ENCODE measurements at places on chromosomes 7 and 10.

DNA sequence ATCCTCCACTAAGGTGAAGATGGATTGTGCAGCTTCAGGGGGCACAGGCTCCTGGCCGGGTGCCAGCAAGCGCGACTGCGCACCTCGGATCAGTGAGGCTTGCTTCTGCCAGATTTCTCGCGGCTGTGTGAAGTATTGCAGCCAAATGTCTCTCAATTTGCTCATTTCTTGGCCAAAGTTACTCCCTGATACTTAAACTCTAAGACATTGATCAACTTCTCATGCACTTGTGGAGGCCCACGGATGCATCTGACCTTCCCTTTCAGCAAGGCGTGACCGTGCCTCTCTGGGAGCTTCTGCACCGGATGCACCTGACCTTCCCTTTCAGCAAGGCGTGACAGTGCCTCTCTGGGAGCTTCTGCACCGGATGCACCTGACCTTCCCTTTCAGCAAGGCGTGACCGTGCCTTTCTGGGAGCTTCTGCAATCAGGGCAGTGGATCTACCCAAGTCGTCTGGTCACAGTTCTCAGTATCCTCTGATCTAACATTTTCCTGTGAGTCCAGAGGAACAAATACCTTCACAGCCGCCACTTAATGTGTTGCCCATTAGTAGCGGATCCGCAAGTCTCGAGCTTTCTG, 248.3 kb downstream of the ADARB2 start:
- H3K27me3 ChIP-seq: no peaks in the 10 kb centered on the region
- no peak for DNase-seq
- no peaks in the 10 kb centered on the region for H3K4me1 ChIP-seq
- H3K36me3 ChIP-seq: no peaks in the 10 kb centered on the region
- no peak overlapping the region for H3K4me3 ChIP-seq

DNA sequence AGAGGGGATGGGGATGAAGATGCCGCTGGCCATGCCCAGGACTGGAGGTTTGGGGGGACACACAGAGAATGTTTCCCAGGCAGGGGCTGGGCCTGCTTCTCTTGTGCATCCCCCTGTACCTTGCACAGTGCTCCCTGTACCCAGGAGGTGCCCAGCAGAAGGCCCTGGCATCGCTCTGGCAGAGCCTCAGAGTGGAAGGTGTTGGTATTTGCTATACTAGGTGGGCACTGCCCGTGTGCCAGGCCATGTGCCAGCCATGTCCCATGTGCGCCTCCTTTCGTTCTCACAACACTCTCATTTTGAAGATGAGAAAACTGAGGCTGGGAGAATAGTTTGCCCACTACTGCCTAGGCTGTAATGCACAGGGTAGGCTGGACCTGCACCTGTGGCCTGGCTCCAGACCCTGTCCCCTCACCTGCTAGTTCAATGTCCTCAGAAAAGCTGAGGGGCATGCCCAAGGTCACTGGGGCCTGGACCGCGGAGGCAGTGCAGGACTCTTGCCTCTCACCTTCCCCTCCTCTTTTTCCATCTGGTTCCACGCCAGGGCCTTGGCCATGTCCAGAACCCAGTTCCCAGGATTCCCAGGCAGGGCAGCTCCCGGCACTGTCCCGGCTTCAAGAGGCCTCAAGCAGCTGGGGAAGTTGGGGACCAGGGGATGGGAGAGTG, 64.7 kb downstream of the GOLGA7B start:
- H3K4me3 ChIP-seq: no peak overlapping the region
- H3K4me1 ChIP-seq: no peaks in the 10 kb centered on the region
- H3K36me3 ChIP-seq: no peaks in the 10 kb centered on the region
- peaks cover 56% of the 10 kb centered on the region for H3K27me3 ChIP-seq
- no peak for DNase-seq

DNA sequence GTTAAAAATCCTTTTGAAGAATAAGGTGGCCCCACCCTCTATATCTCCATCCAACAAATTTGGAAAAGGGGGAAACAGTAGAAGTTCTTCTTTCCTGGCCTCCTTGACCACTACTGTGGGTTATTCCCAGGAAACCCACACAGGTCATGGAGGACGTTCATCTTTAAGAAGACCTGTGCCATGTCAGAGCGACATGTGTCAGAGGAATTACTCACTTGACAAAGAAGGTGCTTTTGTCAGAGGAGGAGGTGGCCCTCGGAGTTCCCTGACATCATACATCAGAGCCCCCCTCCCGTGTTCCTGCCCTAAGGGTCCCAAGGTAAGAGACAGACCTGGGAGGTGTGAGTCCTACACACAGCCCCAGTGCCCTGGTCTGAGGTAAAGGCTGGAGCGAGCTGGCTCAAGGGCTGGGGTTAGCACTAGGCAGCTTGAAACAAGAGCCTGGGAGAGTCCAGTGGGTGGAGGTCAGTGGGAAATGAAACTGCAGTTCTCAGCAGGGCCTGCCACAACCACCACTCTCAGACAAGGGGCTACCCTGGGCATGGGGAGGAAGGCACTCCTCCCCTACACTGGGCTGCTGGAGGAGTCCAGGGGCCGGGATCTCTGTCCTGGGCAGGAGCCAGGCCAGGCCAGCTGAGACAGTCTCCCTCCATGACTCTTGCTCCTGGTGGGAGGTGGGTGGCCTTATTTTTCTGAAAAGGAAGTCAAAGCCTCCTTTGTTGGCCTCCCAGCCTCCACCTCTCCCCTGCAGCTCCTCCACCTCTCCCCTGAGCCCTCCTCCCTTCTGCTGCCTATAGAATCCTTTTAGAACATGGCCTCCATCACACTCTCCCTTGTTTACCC, 21.8 kb upstream of the ZMIZ1 start:
- H3K27ac ChIP-seq: no peak overlapping the region
- H3K4me1 ChIP-seq: peaks cover 15% of the 10 kb centered on the region
- no peak for DNase-seq
- no peaks in the 10 kb centered on the region for H3K36me3 ChIP-seq
- H3K27me3 ChIP-seq: no peaks in the 10 kb centered on the region

GRCh38 chr7:121561717-121562116, 165.6 kb upstream of the FAM3C start:
- no peaks in the 10 kb centered on the region for H3K27me3 ChIP-seq
- H3K27ac ChIP-seq: no peak overlapping the region
- peaks cover 11% of the 10 kb centered on the region for H3K4me1 ChIP-seq
- no peaks in the 10 kb centered on the region for H3K36me3 ChIP-seq
- DNase-seq: peak; percentile 8

GRCh38 chr7:88256906-88257305, 37.1 kb upstream of the SRI start:
- no peaks in the 10 kb centered on the region for H3K4me1 ChIP-seq
- DNase-seq: no peak
- H3K36me3 ChIP-seq: no peaks in the 10 kb centered on the region
- no peak overlapping the region for H3K4me3 ChIP-seq
- H3K27ac ChIP-seq: no peak overlapping the region
- H3K27me3 ChIP-seq: no peaks in the 10 kb centered on the region

- H3K36me3 ChIP-seq: no peaks in the 10 kb centered on the region
- no peak overlapping the region for H3K27ac ChIP-seq
- no peaks in the 10 kb centered on the region for H3K4me1 ChIP-seq
Measured at GRCh38 chr7:14908697-14909096, 6.1 kb upstream of the DGKB start.

DNA sequence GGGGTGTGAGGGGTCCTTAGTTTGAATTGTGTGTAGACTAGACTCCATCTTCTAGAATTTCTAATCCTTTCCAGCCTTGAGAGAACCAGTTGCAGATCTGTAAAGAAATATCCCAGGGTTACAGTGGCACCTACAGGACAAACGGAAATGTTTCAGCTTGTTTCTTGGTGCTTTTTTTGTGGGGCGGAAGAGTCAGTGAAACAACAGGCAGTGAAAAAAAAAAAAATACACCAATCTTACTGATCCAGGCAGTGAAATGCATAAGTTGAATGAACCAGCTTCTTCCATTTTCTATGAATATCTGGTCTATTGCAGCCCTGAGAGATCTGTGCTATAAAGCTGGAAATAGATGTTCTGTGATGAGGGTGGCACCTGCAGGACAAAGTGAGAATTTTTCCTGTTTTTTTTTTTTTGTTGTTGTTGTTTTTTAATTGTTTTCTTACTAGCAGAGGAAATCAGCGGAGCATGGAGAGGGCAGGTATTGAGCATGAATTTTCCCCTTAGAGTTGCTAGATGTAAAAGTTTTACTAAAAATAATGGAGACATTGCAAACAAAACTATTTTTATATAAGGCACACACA, 81.9 kb upstream of the DYNC1I1 start:
- no peaks in the 10 kb centered on the region for H3K27me3 ChIP-seq
- no peak overlapping the region for H3K27ac ChIP-seq
- H3K36me3 ChIP-seq: no peaks in the 10 kb centered on the region
- no peaks in the 10 kb centered on the region for H3K4me1 ChIP-seq
- peak overlapping the region; percentile 35 for H3K4me3 ChIP-seq

DNA sequence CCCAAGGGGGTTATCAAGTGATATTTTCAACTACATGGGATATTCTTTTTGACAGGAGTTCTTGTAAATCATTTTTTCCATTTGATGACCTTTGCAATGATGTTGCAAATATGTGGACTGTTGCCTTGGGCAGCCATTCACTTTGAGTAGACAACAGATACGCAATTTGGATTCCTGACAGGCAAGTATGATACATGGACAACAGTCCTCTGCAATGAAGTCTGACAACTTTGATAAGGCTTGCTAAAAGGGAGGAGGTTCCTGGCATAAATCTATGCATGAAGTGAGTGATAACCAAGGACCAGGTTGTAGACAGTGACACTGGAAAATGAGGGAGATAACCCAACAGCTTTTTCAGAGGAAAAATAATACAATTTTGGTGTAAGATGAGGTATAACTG, 17.7 kb downstream of the LRRD1 start:
- no peak for DNase-seq
- H3K4me1 ChIP-seq: peaks cover 13% of the 10 kb centered on the region
- no peak overlapping the region for H3K27ac ChIP-seq

- no peaks in the 10 kb centered on the region for H3K27me3 ChIP-seq
- no peak overlapping the region for H3K4me3 ChIP-seq
- no peak for DNase-seq
- H3K27ac ChIP-seq: no peak overlapping the region
- no peaks in the 10 kb centered on the region for H3K4me1 ChIP-seq
Measured at GRCh38 chr7:27826357-27826756, 86.4 kb downstream of the TAX1BP1 start.

DNA sequence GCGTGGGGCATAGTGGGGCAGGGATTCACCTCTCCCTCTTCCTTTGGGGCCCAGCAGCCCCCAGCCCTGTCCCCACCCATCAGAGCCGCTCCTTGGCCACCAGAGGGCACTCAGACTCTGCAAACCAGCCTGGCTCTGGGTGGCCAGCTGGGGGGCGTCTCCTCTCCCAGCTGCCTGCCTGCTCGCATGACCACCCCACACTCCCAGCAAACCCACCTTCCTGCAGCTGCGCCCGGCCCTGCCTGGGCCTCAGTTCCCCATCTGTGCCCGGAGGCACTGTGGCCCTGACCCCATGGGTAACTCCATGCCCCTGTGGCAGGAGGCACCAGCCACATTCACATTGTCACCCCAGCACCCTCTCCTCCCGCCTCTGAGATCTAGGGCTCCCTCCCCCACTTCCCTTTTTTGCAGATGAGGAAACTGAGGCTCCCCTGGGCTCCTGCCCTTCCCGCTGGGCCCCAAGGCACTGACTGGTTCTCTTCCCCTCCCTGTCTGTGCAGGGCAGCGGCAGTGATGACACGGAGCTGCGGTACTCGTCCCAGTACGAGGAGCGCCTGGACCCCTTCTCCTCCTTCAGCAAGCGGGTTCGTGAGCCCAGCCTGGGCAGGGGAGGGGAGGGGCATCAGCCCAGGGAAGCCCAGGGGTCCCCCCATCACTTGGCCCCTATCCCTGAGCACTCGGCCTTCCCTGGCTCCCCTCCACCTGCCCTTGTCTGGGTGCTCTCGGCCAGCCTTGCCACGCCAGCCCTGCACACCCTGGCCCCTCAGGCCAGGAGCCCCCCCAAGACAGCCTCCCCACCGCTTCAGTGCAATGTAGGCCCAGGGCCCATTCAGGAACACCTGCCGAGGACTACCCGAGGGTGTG, 6.9 kb upstream of the SH2B2 start:
- no peaks in the 10 kb centered on the region for H3K27me3 ChIP-seq
- H3K36me3 ChIP-seq: no peaks in the 10 kb centered on the region
- peak; percentile 57 for DNase-seq
- no peak overlapping the region for H3K27ac ChIP-seq

- DNase-seq: no peak
- H3K4me1 ChIP-seq: no peaks in the 10 kb centered on the region
- H3K4me3 ChIP-seq: no peak overlapping the region
Measured at GRCh38 chr10:85609509-85609908, 757.1 kb downstream of the GRID1 start.
